ENCODE measurements at places on chromosomes 5 and 9.

- no peak for DNase-seq
These were observed 121.2 kb downstream of the PALM2AKAP2 start for GRCh38 chr9:109901201-109901600.

DNA sequence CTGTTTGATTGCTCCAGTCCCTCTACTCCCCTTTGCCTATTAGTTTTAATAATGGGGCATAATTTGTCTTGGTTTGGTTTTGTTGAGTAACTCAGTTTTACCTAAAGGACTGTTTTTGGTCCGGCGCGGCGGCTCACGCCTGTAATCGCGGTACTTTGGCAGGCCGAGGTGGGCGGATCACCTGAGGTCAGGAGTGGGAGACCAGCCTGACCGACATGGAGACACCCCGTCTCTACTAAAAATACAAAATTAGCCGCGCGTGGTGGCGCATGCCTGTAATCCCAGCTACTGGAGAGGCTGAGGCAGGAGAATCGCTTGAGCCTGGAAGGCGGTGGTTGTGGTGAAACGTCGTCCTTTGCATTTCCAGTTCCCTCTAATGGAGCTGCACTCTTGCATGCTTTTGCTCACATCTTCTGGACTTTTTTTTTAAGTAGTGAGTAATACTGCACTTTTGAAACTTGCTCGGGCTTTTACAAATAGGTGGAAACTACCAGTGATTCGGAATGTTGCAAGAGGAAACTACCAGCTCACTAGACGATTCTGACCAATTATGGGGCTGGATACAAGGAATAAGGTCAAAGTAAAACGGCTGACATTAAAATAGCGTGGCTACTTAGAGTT lies 721 bp upstream of the MAML1 start:
- DNase-seq: peak; percentile 19

DNA sequence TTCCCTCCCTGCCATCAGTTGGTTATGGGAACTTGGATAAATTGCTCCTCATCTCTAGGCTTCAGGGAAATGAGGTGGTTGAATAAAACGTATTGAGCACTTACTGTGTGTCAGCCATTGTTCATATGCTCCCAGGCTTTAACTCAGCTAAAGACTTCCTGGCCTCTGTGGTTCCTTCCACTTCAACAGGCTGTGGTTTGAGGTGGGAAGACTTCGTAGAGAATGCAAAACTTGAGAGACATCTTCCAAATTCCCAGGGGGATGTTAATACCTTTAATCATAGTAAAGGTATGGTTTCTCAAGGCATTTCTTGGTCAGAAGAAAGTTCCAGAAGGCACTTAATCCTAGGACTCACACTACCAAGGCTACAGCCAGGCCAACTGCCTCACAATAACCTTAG lies 1.5 kb upstream of the GPX3 start:
- DNase-seq: no peak

GRCh38 chr9:129311643-129312042 lies 133.6 kb upstream of the IER5L start:
- DNase-seq: no peak

- no peak for DNase-seq
These were observed 63.7 kb upstream of the ANGPTL2 start for GRCh38 chr9:127185931-127186781.

- no peak for DNase-seq
These were observed 49.4 kb downstream of the EHMT1 start for GRCh38 chr9:137668203-137668602.

GRCh38 chr5:74556006-74556405 lies 84.5 kb downstream of the ENC1 start:
- DNase-seq: no peak

DNA sequence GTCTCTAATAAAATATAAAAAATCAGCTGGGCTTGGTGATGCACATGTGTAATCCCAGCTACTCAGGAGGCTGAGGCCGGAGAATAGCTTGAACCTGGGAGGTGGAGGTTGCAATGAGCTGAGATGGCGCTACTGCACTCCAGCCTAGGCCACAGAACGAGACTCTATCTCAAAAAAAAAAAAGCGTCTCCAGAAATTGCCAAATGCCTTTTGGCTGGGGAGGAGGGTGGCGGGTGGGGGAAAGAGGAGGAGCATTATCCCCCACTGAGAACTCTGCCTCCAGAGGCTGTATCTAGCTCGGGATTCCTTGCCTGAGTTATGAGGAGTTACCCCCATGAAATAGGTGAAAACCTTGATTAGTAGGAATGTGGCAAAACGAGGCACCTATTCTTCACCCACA lies 4.8 kb downstream of the ROPN1L start:
- DNase-seq: no peak

GRCh38 chr9:123680352-123680751 lies 249.6 kb downstream of the DENND1A start:
- no peak for DNase-seq

DNA sequence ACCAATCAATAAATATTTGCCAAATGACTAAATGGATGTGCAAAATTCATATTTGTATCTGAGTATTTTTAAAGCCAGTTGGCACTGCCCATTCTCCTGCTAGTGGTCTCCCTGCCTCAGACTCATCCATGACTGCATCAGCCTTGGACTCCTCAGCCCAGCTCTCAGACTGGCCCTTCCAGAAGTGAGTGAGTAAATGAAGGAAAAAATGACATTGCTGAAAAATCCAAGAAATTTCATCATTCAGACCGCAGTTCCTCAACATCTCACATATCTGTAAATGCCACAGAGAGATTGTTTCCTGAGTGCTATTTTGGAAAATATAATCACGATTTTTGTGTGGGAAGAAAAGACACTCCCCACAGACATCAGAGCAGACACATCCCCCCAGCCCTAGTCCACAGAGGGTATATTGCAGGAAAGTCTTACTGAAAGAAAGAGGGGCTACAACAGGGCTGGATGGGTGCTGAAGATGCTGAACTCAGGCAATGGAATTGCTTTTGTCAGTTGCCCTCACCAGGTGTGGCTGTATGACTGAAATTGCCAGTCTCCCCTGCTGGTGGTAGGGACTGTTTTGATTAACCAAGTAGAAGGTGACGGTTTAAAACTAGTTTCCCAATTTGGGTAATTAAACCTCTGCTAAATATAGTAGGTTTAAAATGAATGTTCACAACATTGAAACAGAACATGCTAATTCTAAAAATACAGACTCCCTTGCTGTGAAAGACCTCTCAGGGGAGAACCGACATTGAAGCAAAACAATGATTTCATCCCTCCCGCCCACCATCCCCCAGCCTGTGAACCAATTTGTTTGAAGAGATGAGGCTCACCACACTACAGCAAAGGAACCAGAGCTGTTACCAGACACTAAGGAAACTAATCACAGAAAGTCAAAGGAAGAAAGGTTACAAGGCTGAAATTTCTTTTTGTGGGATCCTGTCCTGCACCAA lies 158.8 kb downstream of the DEPDC1B start:
- no peak for DNase-seq

DNA sequence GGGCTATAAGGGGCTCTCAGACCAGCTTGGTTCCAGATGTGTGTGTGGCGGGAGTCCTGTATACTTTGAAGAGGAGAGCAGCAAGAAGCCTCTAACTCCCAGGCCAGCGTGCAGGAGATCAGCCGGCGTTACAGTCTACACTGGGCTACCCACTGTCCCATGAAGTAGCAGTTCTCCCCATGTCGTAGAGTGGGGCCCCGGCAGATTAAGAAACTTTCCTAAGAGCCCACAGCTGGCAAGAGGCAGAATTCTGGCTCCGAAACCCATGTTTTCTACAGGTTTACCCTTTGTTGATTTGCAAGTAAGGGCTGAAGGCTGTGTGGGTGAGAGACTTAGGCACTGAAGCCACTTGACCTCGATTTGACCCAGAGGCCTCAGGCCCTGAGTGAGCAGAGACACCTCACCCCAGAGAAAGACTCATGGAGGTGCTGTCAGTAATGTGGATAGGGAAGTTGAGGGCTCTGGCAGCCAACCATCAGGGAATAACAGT lies 881 bp upstream of the B4GALT1 start:
- no peak for DNase-seq

DNA sequence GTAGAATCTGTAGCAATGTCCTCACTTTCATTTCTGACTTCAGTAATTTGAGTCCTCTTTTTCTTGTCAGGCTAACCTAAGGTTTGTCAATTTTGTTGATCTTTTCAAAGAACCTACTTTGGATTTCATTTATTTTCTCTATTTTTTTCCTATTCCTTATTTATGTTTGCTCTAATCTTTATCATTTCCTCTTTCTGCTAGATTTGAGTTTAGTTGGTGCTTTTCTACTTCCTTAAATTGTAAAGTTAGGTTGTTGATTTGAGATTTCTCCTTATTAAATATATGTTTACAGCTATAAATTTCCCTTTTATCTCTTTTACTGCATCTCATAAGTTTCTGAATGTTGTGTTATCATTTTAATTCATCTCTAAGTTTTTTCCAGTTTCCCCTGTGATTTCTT lies 75.1 kb upstream of the FAM120A start:
- DNase-seq: no peak

- DNase-seq: no peak
These were observed 2.7 kb upstream of the LCN12 start for GRCh38 chr9:136949239-136949816.

- DNase-seq: no peak
These were observed 31.1 kb downstream of the MEGF9 start for GRCh38 chr9:120683150-120683549.

GRCh38 chr5:129656952-129657351 lies 90.9 kb upstream of the MINAR2 start:
- no peak for DNase-seq

DNA sequence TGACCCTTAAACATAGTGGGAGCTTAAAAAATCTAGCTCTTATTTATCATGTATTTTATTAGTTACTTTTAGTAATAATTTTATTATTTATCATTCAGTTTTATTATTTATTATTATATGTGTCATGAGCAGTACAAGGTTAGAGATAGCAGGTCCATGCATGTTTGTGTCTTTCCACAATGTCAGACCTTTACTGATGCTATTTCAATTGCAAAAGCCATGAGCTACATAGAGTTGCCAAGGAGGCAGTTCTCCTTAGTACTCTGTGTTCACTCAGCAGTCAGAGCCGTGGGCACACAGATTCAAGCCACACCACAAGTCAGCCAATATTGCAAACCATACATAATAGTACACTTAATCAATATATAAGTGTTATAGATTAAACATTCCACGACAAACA lies 157.9 kb upstream of the NTRK2 start:
- DNase-seq: no peak

DNA sequence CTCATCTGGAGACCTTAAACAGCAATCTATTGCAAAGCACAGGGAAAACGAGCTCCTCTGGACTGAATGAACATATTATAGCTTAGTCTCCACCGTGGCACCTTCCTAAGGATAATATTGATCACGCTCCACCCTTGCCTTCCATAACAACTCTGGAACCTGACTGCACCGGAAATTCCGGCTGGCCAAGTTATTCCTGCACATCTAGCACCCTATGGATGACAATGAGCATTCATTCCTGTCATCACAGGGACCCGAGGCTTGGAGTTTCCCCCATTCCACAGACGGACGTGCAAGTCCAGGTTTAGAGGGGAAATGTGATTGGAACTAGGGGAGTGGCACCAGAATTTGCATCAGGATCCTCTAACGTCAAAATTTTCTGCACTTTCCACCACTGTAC lies 27.5 kb downstream of the STK10 start:
- no peak for DNase-seq

- no peak for DNase-seq
These were observed 100.7 kb upstream of the TUT7 start for GRCh38 chr9:86454701-86455615.

DNA sequence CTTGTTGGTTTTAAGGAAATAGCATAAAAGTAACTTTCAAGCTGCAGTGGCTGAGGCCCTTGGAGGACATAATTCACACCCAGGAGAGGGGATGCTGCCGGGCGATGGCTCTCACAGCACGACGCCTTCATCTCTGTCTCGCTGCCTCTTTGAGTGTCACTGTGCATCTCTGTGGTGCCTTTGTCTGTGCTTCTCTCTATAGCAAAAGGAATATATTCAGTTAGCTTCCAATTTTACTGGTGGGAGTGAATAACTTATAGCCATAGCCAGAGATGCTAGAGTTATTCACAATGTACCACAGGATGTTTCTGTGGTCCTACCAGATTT lies 276.7 kb downstream of the SYK start:
- no peak for DNase-seq

DNA sequence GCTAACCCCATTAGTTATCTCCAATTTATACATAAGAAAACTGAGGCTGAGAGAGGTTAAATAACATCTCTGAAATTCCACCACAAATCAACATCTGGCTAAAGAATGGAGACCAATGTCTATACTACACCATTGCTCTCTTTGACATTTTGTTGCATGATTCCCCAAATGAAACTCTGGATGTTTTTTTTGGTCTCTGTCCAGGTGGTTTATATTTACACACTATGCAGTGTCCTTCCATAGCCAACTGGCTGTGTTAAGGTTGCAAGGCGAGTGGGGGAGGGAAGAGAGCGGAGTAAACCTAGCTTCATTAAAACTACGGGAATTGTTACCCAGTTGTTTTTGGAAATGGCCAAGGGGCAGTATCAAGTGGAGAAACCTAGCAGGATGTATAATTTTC lies 67.2 kb downstream of the KIF4B start:
- DNase-seq: no peak

GRCh38 chr5:16618138-16618897 lies 1.5 kb upstream of the RETREG1 start:
- DNase-seq: no peak

DNA sequence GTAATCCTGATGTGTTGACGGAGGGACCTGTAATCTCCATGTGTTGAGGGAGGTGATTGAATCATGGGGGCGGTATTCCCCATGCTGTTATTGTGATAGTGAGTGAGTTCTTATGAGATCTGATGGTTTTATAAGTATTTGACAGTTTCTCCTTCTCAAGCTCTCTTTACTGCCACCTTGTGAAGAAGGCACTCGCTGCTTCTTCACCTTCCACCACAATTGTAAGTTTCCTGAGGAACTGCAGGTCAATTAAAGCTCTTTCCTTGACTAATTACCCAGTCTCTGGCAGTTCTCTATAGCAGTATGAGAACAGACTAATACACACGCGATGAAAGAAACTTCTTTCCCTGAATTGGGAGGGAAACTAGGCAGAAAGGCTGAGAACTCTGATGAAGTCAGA lies 141.1 kb upstream of the RAD23B start:
- no peak for DNase-seq

- no peak for DNase-seq
These were observed 39.9 kb upstream of the UNC5A start for GRCh38 chr5:176770431-176770830.

- DNase-seq: no peak
These were observed 8.8 kb downstream of the RXRA start for GRCh38 chr9:134335061-134335460.

GRCh38 chr9:656926-657568 lies 184.4 kb upstream of the DMRT1 start:
- no peak for DNase-seq

- DNase-seq: no peak
These were observed 15.2 kb downstream of the IPPK start for GRCh38 chr9:92654481-92655301.

- no peak for DNase-seq
These were observed 6.6 kb upstream of the BARHL1 start for GRCh38 chr9:132575811-132576210.

- no peak for DNase-seq
These were observed 129.1 kb downstream of the DOCK8 start for GRCh38 chr9:343773-344172.

Data from WTC11 (cell line).